ENCODE measurements at places on chromosomes 6 and 20.

GRCh38 chr6:2187826-2188225 is 57.6 kb downstream of the GMDS start:
- DNase-seq, result no peak

- no peak for DNase-seq
Measured at GRCh38 chr6:14965424-14966075, 280.3 kb upstream of the JARID2 start.

- DNase-seq, result no peak
Measured at GRCh38 chr20:53967527-53967926, 102.9 kb downstream of the BCAS1 start.

DNA sequence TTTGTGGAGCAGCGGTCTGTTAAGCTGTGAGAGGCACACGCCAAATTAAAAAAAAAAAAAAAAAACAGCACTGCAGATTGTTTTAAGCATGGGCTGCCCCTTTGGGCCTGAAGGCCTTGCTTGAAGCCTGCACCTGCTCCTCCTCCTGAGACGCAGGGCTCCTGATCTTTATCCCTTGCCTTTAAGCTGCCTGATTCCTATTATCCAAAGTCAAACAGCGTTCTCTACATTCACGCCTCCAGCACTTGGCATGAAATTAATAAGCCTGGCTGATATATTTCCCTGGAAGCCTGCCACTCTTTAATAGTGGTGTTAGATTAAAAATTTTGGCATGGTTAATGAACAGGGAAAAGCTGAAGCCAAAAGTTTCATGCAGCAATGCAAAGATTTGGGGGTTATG is 163.9 kb downstream of the FAXC start:
- DNase-seq, result no peak

- no peak for DNase-seq
Measured at GRCh38 chr6:168709991-168710390, 269.0 kb downstream of the SMOC2 start.

Data from GM18507 (cell line).